SK-N-DZ (cell line): ENCODE measurements at places on chromosomes 5 and 9.

- no peak for DNase-seq
Observed at GRCh38 chr9:132583584-132584304, 1.3 kb downstream of the BARHL1 start.

- DNase-seq, result no peak
Observed at GRCh38 chr5:17989036-17989435, 354.8 kb downstream of the TAF11L14 start.

- no peak for DNase-seq
Observed at GRCh38 chr5:176631383-176632200, 1.1 kb downstream of the EIF4E1B start.

- DNase-seq, result peak; percentile 20
Observed at GRCh38 chr9:128550770-128551656, 1.4 kb upstream of the SPTAN1 start.

DNA sequence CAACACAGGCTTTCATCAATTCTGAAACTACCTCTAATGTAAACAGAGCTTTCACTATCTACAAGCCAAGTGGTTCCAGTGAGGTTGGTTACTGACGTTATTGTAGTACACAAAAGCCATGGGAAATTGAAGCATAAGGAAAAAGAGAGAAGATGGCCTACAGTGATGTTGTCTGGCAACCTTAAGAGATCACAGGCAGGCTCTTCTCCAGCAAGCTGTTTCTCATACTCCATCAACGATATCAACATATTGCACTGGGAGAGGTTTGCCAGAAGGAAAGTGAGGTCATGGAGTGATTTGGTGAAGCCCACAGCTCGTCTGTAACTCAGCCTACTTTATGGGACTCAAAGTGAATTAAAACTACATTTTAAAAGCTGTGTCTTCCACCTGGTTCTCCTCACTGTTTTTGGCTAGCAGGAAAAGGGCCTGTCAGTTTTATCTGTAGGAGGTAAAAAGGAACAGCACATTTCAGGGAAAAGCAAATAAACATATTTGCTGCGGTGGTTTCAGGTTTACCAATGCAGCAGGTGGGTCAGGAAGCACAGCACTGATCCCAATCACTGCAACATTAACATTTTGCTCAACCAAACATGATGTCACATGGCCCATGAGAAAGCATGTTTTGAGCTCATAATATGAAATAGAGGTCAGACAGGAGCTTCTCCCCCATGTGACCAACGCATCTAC lies 72.9 kb downstream of the ARSB start:
- DNase-seq, result peak; percentile 54

- peak; percentile 67 for DNase-seq
Observed at GRCh38 chr5:72767289-72768010, 49.0 kb upstream of the TNPO1 start.

DNA sequence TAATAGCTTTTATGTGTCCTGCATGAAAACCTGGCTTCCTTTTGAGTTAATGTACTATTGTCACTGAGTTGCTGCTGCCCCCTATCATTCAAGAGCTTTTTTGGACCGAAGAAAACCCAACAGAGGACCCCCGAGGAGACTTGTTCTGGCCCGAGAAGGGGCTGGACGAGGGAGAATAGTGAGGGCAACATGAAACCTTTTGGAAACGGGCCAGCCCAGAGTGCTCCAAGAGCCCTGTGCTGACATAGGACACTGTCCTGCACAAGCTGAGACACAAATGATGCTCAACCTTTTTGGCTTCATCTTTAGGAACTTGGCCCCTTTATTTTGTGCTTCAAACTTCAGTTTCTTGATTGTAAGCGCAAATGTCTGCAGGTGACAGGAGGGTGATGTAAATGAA lies 4.0 kb upstream of the GADD45G start:
- no peak for DNase-seq

- no peak for DNase-seq
Observed at GRCh38 chr5:130578354-130578753, 586.7 kb downstream of the HINT1 start.

- DNase-seq, result no peak
Observed at GRCh38 chr5:16837305-16837704, 98.8 kb downstream of the MYO10 start.

DNA sequence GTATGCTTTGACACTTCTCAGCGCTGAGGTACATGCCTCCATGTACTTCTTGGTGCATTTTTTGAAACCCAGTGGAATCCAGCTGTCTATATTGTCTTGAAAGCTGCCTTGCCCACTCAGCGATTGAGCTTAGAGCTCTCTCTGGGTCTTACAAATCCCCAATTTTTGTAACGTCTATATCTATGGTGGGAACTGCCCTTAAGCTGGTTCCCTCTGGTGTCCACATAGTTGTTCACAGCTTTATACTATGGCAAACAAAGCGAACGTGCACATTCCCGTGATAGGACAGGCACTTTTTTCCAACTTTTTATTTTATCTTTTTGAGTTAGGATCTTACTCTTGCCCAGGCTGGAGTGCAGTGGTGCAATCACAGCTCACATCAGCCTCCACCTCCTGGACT lies 20.9 kb downstream of the CDHR2 start:
- DNase-seq, result no peak

DNA sequence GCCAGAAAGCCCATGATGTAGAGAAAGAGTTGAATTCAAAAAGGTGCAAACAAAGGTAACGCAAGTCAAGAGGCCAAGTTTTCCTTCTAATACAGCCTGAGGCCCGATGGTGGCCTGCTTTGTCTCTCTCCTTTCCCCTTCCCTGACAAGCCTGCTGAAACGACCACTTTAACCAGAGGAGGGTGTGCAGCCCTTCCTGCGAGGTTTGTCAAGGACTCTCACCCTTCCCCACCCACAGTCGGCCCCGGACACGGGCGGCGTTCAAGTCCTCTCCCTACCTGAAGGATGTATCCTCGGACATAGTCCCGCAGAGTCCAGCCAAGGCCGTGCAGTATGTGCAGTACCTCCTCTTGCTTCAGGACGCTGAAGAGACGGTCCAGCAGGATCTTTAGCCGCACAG lies 318.2 kb downstream of the BNC2 start:
- no peak for DNase-seq

- DNase-seq, result no peak
Observed at GRCh38 chr9:3299872-3300271, 225.9 kb downstream of the RFX3 start.

- DNase-seq, result no peak
Observed at GRCh38 chr5:149838881-149839739, 105.5 kb downstream of the PDE6A start.

GRCh38 chr5:58924306-58924705 lies 341.4 kb downstream of the RAB3C start:
- DNase-seq, result no peak

DNA sequence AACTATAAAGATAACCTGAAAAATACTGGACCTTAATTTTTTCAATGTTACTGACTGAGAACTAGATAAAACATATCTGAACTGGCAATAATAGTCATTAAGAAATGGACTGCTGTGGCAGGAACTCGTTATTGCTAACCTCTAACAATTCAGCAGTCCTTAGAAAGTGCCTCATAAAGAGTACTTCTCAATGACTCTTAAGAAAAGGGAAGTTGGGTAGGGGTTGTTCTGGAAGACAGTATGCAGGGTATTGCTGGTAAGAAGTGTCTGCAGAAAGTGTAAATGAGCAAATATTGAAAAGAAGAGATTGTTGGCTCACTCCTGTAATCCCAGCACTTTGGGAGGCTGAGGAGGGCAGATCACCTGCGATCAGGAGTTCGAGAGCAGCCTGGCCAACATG lies 27.9 kb downstream of the FOXD1 start:
- no peak for DNase-seq

GRCh38 chr5:111133436-111133751 lies 41.2 kb downstream of the WDR36 start:
- DNase-seq, result no peak

GRCh38 chr5:134874831-134875655 lies 872 bp downstream of the TXNDC15 start:
- DNase-seq, result peak; percentile 79

DNA sequence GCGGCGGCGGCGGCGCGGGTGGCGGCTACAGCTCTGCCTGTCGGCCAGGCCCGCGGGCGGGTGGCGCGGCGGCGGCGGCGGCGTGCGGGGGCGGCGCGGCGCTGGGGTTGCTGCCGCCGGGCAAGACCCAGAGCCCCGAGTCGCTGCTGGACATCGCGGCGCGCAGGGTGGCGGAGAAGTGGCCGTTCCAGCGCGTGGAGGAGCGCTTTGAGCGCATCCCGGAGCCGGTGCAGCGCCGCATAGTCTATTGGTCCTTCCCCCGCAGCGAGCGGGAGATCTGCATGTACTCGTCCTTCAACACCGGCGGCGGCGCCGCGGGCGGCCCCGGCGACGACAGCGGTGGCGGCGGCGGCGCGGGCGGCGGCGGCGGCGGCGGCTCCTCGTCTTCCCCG lies 296 bp downstream of the ZSWIM6 start:
- DNase-seq, result no peak

GRCh38 chr9:101254733-101255433 lies 129.9 kb downstream of the BAAT start:
- no peak for DNase-seq

- DNase-seq, result peak; percentile 40
Observed at GRCh38 chr5:100790170-100790665, 112.9 kb downstream of the ST8SIA4 start.

DNA sequence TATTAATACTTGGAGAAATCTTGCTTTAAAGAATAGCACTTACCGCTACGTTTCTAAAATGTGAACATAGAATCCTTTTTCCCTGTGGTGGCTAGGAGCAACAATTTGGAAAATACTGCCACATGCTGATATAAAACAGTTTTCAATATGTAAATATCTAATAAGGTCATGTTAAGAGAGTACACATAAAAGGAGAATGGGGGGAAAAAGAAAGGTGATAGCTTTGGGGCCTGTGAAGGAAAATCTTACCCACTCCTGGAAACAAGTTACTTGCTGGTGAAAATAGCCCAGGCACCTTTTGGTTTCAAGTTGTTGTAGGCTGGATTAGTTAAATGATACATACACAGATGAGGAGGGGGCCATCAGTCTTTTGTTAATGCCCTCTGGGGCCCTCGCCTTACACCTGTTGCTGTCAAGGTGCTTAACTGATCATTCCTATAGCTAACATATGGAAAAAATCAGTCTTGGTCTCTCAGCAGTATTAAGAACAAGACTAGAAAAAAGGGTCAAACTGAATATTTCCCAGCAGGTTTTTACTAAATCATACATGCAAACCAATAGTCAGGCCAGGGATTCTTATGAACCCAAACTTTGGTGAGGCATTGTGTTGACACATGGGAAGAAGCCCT lies 24.1 kb downstream of the FYB1 start:
- no peak for DNase-seq

DNA sequence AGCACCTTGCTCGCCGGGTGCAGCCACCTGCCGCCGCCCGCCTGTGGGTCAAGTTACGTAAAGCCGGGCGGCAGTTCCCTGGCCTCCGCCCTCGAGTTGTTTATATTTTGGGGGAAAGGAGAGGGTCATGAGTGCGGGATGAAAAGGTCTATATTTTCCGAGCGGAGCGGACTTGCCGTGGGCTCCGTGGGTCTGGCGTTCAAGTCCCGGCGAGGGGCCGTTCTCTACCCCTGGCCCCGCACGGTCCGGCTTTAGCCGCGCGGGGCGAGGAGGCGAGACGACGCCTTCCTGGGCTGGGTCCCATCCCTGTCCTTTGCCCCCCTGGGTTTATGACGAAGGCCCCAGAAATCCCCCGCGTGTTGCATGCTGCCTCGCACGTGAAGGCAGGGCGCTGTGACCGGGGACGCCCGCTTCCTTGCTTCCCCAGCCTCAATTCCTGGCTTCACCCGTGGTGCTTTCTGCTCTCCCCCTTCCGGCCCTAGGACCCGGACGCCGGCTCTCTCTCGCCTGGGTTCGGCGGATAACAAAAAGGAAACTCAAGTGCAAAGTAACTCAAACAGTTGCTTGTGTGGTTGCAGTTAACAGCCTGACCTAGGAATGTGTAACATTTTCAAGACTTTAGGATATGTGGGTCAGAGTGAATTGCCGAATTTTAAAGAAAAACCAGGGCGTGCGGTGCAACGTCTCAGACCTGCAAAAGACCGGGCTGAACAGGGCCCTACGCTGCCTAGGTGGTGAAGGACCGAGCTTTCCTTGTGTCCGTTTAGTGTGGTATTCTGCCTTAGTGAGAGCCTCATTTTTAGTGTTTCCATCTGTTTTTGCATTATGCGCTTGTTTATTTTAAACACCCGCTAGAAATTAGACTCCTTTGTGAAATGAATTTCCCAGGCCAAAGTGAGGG lies 810 bp downstream of the VPS13A start:
- DNase-seq, result peak; percentile 38

- DNase-seq, result no peak
Observed at GRCh38 chr5:103451261-103451660, 111.3 kb downstream of the NUDT12 start.

DNA sequence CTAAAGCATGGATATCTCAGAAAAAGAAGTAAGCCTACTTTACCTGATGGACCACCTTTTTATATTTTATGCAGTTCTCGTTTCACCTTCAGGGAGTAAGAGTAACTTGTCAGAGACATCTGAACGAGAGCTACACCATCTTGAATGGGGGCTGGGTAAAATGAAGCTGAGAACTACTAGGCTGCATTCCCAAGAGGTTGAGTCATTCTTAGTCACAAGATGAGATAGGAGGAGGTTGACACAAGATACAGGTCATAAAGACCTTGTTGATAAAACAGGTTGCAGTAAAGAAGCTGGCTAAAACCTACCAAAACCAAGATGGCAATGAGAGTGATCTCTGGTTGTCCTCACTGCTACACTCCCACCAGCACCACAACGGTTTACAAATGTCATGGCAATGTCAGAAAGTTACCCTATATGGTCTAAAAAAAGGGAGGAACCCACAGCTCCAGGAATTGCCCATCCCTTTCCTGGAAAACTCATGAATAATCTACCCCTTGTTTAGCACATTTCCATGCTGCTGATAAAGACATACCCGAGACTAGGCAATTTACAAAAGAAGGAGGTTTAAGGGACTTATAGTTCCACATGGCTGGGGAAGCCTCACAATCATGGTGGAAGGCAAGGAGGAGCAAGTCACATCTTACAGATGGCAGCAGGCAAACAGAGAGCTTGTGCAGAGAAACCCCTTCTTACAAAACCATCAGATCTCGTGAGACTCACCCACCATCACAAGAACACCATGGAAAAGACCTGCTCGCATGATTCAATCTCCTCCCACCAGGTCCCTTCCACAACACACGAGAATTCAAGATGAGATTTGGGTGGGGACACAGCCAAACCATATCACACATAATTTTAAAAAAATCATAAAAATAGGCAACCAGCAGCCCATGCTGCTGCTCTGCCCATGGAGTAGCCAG lies 62.5 kb downstream of the GIN1 start:
- no peak for DNase-seq
